M059J (cell line): ENCODE measurements at places on chromosomes 7 and 10. TPM values are rescaled to one million over a fixed set of nuclear protein-coding genes. Genes with fewer than 3 reads are reported as not detected.

Gene VSIR
- 5.3 and 17.1 TPM in 2 replicates for total RNA-seq

Gene SYT15B
- total RNA-seq: 0.05 TPM in 1 of 2 replicates, not detected in the other

Gene TAS2R41
- not detected in 2 replicates for total RNA-seq

Gene KCND2
- total RNA-seq: not detected in 2 replicates

Gene ERVW-1
- 0.02 TPM in 1 of 2 replicates, not detected in the other for total RNA-seq

Gene DOCK1
- 22.2 and 29.0 TPM in 2 replicates for total RNA-seq

Gene MICALL2
- total RNA-seq: 5.5 and 11.1 TPM in 2 replicates

Gene PON1
- total RNA-seq: not detected in 2 replicates

Gene CLEC5A
- not detected in 2 replicates for total RNA-seq

Gene GRID2IP
- total RNA-seq: 0.02 TPM in 1 of 2 replicates, not detected in the other

Gene NKX2-3
- 0.12 TPM in 1 of 2 replicates, not detected in the other for total RNA-seq
